ENCODE measurements at places on chromosomes 2 and 18.

- DNase-seq: no peak
These were observed 368.0 kb downstream of the SLC4A3 start for GRCh38 chr2:219995399-219995798.

DNA sequence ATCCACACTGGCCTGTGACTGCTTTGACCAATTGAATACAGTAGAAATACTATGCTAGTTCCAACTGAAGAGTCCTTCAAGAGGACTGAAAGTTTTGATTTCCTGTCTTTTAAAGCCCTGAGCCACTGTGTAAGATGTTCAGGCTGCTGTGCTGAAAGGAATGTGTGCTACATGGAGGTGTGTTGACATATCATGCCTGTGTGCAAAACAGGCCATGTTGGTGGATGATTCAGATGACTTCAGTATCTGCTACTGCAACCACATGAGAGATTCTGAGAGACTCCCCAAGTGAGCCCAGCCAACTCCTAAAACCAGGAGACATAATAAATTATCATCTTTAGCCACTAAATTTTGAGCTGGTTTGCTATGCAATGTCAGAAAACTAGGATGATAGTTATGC lies 662.9 kb downstream of the ZEB2 start:
- DNase-seq: no peak

- DNase-seq: peak; percentile 3
These were observed 89.0 kb upstream of the HK2 start for GRCh38 chr2:74744731-74745515.

DNA sequence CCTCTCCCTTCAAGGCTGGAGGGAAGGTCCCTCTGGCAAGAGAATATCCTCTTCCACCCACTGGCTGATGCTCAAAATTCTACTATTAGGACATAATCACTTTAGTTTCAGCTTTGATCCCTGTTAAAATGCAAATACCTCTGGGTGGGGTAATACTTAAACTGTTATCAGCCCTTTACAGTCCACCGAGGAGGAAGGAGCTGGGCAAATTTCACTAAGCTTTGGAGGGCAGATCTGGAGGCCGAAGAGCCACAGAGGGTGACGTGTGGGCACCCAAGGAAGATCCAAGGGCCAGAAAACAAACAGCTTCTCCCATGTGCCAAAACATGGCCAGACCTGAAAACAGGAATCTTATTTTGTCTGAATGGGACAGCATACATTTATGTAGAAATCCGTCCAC lies 74.6 kb upstream of the BCL11A start:
- no peak for DNase-seq

DNA sequence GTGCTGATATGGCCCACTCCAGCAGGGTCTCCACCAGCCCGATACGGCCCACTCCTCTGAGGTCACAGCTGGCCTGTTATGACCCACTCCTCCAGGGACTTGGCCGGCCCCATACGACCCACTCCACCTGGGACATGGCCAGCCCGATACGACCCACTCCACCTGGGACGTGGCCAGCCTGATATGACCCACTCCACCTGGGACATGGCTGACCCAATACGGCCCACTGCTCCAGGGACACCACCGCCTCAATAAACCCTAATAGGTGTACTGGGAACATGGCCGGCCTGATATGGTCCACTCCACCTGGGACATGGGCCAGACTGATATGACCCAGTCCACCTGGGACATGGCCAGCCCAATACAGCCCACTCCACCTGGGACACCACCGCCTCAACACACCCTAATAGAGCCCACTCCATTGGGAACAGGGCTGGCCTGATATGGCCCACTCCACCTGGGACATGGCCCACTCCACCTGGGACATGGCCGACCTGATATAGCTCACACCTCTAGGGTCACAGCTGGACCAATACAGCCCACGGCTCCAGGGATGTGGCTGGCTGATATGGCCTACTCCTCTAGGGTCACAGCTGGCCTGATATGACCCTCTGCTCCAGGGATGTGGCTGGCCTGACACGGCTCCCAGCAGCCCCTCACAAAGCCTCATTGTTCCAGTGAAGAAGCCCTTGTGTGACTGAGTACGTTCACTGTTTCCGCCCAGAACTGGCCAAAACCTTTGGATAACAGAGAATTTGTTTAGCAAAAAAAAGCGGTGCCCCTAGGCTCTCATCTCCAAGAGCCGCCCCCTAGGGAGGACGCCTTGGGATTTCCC lies 245.6 kb downstream of the HDAC4 start:
- DNase-seq: no peak

GRCh38 chr2:228197504-228197903 lies 16.0 kb upstream of the SPHKAP start:
- no peak for DNase-seq

DNA sequence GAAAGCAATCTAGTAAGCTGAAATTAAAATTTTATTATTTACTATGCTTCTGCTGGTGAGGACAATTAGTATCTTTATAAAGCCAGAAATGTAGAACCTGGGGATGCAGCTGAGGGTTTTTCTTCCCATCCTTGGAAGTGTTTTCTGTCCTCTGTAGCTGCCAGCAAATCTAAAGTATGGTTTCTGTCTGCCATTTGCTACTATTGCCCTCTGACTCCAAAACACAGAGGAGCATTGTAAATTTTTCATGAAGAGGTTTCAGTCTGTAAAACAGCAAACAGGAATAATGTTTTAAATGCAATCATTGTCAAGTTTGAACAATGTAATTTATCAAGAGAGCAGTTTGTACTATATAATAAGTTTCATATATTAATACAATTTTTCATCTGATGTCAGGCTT lies 258.8 kb downstream of the ZNF407 start:
- no peak for DNase-seq

GRCh38 chr2:28357055-28357454 lies 35.6 kb upstream of the FOSL2 start:
- no peak for DNase-seq

DNA sequence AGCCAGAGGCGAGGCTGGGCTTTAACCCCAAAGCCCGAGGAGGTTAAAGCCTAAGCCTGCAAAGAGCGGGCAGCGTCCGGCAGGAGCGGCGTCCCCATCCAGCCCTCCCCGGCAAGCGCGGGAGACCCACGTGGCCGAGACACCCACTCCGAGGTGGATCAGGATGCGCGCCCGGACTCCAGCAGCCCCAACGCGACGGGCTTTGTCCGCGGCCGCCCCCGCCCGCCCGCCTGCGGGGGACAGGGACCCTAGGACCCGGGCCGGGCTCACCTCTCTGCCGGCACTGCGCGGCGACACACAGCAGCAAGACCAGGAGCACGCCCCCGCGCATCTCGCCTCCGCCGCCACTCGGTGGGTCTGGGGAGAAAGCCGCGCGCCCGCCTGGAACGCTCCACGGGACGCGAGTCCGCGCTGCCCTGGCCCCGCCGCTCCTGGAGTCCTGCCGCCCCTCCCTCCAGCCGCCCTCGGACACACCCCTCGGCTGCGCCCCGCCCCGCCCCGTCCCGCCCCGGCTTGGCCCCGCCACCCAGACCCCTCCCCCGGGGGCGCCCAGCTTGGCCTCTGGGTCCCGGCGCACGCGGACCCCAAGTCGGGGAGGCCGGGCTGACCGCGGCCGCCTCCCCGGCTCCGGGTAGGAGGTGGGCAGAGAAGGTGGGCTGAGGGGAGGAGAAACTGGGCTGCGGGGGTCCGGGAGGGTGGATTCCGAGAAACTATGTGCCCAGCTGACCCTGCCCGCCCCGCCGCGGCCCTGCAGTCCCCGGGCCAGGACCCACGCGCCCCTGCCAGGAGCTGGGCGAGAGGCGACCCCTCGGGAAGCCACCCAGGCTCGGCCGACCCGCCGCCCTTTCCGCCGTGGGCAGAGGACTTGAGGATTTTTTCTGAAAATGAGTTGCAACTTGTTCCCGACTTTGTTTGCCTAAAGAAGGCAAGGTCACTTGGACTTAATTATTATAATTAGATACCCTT lies at the start of gene LAMA1:
TSS of gene LAMA1 (minus strand) at position 408 of the 966 bp plus-strand sequence. CDS start at position 331, 77 bp downstream.
- DNase-seq: no peak

- no peak for DNase-seq
These were observed 881.6 kb upstream of the PIK3C3 start for GRCh38 chr18:41073372-41073954.

- no peak for DNase-seq
These were observed 105.7 kb downstream of the KYNU start for GRCh38 chr2:142983174-142983573.

DNA sequence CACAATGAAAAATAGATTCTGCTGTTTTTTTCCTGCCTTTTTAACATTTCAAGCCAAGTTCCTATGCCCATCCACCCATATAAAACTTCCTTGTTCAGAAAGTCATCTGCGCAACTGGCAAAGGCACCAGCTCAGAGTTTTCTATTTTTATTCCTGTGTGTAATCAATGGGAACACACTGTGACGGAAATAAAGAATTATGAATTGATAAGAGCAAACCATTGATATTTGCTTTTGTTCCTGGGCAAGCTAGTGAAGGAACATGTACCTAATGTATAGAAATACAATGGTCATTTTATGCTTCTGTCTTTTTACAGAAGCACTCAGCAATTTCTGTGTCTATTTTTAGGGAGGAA lies 30.8 kb upstream of the AAK1 start:
- no peak for DNase-seq

GRCh38 chr2:226716126-226716525 lies 83.5 kb downstream of the IRS1 start:
- DNase-seq: no peak

- no peak for DNase-seq
These were observed 91.6 kb downstream of the TTC32 start for GRCh38 chr2:19810148-19810547.

DNA sequence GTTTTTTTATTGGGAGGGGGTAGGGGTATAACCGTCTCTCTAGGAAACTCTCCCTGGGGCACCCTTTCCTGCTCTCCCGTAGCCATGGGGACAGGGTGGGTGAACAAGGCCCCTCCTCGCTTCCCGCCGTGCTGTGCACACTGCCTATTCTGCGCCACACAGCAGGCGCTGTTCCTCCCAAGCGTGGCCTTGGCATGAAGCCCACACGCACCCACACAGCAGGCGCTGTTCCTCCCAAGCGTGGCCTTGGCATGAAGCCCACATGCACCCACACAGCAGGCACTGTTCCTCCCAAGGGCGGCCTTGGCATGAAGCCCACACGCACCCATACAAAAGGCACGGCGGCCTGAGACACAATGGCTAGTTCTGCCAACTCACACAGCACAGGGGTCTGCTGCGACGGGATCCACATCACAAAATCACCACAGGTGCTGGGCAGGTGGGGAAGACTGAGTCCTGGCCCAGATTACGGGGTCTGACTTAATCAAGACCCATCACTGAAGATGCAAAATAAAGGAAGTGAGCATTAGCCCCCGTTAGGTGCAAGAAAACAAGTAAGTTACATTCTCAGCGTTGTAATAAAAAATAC lies 46.6 kb upstream of the TPO start:
- DNase-seq: no peak

DNA sequence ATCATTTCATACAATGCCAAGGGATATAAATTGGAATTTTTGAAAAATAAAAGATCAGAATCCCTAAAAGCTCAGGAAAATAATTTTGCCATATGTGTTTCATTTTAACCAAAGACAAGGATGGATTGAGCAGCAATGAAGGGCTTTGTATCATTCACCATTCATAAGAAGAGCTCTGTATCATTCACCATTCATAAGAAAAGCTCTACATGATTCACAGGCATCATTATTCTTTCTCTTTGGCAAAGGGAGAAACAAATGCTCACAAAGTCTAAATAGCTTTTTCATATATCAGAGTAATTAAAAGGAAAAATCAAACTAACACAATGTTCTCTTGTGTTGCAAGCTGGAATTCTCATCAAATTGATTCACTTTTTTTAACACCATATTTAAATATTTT lies 169.1 kb upstream of the MC4R start:
- no peak for DNase-seq

- DNase-seq: no peak
These were observed 723.9 kb downstream of the SOCS6 start for GRCh38 chr18:71012789-71013188.

DNA sequence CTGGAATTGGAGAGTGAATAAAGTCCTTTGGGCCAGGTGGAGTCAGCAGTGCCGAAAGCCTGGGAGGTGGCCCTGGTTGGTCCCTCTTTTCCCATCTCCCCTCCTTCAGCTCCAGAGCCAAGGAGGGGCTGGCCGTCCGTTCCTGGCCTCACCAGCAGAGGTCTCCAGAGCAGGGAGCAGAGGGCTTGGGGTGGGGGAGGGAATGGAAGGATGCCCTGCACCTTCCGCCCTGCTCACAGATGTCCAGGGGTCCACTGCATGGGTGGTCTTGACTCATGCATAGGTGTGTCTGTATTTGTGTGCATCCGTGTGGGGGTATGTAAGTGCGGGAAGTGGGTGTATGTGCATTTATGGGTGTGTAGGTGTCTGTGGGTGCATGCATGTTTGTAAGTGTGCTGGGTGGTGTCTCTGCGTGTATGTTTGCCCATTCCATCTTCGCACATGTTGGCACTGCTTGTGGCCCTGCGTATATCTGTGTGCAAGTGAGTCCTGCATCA lies 201.8 kb downstream of the ZFP36L2 start:
- no peak for DNase-seq

DNA sequence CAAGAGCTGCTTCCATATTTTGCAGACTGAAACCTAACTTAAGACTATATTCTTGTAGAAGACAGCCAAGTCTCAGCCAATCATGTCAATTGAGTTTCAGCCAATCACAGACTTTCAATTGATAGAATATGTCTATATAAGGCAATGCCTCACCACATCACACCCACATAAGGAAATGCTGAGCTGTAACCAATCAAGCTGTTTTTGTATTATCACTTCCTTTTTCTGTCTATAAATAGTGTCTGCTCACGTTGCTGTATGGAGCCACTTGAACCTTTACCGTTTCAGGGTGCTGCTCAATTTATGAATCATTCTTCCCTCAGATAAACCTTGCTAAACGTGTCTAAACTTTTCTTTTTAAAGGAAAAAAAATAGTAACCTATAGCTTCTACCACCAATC lies 1554.4 kb upstream of the LRRTM1 start:
- no peak for DNase-seq

- DNase-seq: no peak
These were observed 133.5 kb downstream of the TMEM182 start for GRCh38 chr2:102895376-102895775.

DNA sequence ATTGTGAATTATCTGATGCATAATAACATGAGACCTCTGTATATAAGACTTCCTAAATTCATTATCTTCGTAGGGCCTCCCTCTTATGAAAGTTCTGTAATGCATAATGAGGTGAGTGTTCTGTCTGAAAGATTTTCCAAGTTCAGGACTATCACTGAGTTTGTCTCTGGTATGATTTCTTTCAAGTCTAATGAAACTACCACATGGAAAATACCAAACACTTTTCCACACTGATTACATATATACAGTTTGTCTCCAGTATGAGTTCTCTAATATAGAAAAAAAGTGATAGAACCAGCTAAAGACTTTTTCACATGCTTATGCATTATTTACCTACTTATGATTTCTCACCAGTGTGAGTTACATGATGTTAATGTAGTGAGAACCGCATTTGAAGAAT lies 34.7 kb downstream of the CTNNA2 start:
- DNase-seq: no peak

- DNase-seq: no peak
These were observed 59.9 kb upstream of the SPAG16 start for GRCh38 chr2:213224366-213224765.

All from NCI-H446 treated with DMSO at 0.1 percent for 48 hours (cell line).